IMR-90 (cell line): ENCODE measurements at places on chromosomes 2 and 18. TPM values are rescaled to one million over a fixed set of nuclear protein-coding genes. Genes with fewer than 3 reads are reported as not detected.

- peak; percentile 18 for DNase-seq
Measured at GRCh38 chr2:71784734-71785511, 331.6 kb downstream of the DYSF start.

The ZNF396 gene
- total RNA-seq: 0.54 and 0.56 TPM in 2 replicates

DNA sequence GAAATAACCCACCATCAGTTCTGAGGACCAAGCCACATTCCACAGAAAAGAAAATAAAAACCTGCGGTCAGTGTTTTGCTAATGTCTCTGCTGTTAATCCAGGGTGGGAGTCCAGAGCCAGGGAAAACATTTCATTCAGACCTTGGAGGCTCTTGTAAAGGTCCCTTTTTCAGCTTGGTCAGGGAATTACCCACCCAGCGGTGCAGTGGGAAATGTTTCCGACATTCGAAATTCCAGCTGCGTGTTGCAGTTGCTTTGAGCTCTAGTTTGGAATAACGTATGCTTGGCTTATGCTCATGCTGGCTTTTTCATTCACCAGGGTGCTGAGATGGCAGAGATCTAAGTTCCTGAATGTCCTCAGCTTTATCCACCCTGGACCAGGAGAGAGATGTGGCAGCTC, 219.1 kb downstream of the TRIB2 start:
- DNase-seq: no peak

DNA sequence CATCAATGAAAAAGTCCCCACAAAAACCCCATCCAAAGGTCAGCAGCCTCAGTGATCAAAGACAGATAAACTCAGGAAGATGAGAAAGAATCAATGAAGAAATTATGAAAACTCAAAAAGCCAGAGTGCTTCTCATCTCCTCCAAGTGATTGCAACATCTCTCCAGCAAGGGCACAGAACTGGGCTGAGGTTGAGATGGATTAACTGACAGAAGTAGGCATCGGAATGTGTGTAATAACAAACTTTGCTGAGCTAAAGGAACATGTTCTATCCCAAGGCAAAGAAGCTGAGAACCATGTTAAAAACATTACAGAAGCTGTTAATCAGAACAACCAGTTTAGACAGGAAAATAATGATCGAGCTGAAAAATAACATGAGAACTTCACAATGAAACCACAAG, 442.8 kb upstream of the SYT4 start:
- no peak for DNase-seq

DNA sequence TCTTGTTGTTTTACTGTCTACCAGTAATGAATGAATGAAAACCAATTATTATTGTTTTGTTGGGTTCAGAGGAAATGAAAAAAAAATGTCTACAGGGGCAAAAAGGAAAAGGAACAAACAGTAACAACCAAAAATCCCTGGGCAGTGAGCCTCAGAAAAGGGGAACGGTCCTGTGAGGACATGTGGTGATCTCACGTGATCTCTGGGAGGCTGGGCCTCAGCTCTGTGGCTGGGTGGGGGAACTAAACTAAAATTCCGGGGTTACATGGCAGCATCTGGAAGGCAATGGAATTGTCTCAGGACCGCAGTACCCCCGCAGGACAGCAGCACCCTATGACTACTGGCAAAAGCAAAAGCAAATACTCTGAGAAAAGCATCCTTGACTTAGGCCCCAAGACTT, 80.1 kb downstream of the AFF3 start:
- DNase-seq: no peak

DNA sequence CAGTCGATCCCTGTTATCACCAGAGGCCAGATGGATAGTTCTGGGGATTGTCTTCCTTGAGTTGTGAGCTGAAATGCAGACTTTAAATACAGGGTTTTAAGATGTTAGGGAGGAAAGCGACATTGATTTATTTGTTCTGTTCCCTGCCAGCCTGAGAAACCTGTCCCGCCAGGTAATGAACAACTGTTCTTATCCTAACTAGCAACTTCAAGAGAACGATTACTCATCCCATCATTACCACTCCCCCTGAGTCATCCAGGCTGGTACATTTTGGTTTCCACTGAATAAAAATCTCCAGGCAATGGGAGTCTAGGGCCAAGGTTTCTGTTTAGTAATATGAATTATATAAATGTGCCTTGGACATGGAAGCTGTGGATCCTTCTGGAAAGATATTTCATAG, 131.2 kb downstream of the LYPD6B start:
- no peak for DNase-seq

The PSTPIP2 gene
- 10.4 and 14.4 TPM in 2 replicates for total RNA-seq

The FARSB gene
- 21.1 and 27.2 TPM in 2 replicates for total RNA-seq

- DNase-seq: peak; percentile 77
Measured at GRCh38 chr2:150866431-150866830, 379.0 kb upstream of the RND3 start.

DNA sequence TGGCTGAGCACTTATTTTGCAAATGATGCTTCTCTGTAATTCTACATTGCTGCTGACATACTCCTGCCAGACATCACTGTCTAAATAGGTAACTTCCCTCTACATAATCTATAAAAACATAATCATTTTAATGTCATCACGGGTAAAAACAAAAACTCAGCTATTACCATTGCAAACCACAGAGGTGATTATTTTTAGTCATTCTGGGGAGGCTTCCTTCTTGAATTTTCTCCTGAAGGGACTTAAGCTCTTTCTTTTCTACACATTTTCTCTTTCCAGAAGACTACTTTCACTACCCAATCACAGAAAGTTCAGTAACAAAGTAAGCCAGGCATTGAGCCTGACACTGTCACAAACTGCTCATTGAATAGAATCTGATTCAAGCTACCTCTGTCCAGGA, 40.4 kb upstream of the NFU1 start:
- no peak for DNase-seq

DNA sequence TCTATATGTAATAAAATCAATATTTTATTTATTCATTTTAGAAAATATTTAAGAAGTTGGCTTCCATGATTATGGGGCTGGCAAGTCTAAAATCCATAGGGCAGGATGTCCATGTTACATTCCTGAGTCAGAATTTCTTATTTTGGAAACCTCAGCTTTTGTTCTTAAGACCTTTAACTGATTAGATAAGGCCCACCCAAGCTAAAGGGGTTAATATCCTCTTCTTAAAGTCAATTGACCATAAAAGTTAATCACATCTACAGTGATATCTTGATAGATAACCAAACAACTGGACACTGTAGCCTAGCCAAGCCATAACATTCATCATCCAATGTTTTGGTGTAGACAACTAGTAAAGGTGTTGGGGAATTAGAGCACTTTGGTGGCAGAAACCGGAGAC, 1035.4 kb upstream of the ZEB2 start:
- no peak for DNase-seq

GRCh38 chr2:217471319-217471718, 531.5 kb downstream of the TNS1 start:
- DNase-seq: peak; percentile 80

The SERPINB10 gene
- total RNA-seq: not detected in 2 replicates

The ZSWIM2 gene
- 0.28 TPM in 1 of 2 replicates, not detected in the other for total RNA-seq
